ENCODE measurements at places on chromosomes 7 and 10.

GRCh38 chr7:148044173-148044572 is 546.4 kb upstream of the C7orf33 start:
- DNase-seq = no peak

GRCh38 chr10:49615213-49615612 is 1.4 kb downstream of the CHAT start:
- DNase-seq = no peak

DNA sequence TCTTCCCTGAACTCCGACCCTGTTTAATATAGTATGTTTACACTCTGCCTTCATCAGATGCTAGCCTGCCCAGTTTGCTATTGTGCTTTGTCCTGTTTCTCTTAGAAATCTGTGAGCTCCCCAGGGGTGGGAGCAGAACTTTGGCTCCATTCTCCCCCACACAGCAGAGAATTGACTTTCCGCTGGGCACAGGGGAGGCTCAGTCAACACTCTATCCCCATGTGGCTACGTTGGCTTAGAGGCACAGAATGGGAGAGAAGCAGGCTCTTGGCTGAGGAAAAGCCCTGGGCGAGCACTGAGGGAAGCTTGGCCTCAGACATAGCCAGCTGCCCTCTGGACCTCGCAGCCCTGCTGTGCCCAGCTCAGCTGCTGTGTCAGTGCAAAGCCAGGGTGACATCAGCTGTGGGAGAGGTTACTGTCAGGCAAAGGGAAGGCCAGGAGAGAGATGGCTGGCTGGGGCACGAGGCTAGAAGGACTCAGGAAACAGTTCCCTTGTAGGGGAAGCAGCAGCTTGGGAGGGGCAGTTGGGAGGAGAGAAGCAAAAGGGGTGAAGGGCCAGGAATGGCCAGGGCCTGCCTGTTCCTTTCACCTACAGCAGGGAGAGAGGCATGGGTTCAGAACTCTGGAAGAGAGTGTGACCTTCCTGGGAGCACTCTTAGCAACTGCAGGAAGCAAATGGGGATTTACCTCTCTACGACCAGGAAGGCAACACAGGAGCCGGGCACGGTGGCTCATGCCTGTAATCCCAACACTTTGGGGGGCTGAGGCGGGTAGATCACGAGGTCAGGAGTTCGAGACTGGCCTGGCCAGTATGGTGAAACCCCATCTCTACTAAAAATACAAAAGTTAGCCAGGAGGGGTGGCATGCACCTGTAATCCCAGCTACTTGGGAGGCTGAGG is 5.8 kb upstream of the SCD start:
- no peak for DNase-seq

GRCh38 chr7:15128716-15129115 is 226.2 kb upstream of the DGKB start:
- no peak for DNase-seq

DNA sequence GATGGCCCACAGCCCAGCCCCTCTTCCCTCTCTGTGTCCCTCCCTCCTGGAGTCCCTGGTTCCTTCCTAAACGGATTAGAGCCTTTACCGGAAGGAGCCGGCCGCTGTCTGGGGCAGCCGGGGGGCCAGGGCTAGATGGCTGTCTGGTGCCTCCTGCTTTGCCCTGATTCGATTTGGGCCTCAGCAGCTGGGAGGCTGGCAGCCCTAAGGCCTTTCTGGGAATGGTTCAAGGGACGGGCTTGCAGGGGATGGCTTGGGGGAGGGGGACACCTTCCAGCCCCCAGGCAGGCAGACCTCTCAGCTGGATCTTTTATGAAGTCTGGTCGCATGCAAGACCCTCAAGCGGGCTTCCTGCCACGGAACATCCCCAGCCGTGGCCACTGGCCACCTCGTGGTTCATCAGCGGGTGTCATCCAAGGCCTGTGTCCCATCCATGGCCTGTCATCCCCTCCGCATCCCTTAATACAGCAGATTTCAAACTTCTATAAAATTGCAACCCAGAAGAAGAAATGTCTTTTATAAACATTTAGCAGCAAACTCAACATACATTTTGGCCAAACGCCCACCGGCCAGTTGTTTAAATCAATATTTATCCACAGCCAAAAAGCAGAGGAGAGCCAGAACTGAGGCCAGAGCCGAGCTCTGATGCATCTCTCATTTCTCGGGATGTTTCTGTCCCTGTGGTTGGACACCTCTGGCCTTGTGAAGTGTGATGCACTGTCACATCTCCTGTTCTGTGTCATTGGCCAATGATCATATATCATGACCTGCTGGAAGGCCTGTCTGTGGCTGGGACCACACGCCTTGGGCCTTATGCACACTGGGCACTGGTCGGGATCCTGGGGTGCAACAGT is 52.0 kb downstream of the GTF2IRD1 start:
- no peak for DNase-seq

GRCh38 chr10:16765509-16766375 is 51.5 kb downstream of the RSU1 start:
- no peak for DNase-seq

All from activated CD8-positive, alpha-beta T cell treated with anti-CD3 and anti-CD28 coated beads, Interleukin-2, amount 10 ng/mL, durations not matched to agents 7 days and 5 days (primary cell).